Progenitor cell of endocrine pancreas (in vitro differentiated cells): ENCODE measurements at places on chromosomes 2 and 18.

DNA sequence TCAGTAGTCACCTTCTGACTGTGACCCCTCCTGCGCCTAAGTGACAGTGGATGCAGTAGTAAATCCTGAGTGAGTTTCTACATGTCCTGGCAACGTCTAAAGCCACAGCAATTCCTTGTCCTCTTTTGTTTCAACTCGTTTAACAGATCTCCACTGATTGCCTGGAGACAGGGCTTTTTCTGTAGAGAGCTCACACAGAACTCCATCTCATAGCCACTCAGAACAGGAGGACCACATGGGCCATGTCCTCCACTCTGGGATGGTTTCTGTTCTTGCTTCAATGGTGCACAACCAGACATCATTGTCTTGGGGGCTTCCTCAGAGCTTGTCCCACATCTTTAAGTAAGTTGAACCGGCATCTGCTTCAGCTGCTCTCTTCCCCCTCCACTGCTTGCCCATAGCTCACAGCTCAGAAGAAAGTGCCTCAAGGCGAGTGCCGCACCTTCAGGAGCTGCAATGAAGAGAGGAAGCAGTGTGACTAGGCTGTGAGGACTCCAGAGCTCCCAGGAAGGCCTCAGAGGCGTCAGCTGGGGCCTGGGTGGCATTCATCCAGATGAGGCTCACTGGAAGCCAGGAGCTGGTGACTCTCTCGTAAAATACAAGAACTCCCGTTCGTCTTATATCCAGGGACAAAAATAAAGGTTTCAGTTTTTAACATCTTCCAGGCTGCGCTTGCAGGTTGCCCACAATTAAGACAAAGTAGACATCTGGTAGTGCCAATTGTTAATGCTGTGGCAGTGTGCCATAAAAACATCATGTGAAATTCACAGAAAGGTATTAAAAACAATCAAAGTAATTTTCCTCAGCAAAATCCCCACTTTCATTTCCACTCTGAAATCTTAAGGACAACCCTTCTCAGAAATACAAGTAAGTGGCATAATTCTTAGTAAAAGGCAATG lies 37.3 kb downstream of the ST3GAL5 start:
- DNase-seq = no peak

DNA sequence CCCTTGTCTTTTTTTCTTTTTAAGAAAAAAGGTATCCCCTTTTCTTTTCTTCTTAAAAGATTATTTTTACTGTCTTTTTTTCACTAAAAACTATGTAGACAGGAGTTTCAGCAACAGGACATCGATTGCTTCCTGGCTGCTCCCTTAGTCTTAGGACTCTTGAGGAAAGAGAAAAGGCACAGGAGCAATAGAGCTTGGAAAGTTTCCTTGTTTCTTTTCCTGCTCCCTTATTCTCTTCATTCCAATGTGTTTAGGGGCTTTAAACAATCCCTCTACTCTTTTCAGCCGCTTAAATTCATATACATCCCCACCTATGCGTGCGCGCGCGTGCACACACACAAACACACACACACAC lies 225.9 kb upstream of the FBXO11 start:
- no peak for DNase-seq

GRCh38 chr2:71581026-71581425 lies 127.7 kb downstream of the DYSF start:
- no peak for DNase-seq

DNA sequence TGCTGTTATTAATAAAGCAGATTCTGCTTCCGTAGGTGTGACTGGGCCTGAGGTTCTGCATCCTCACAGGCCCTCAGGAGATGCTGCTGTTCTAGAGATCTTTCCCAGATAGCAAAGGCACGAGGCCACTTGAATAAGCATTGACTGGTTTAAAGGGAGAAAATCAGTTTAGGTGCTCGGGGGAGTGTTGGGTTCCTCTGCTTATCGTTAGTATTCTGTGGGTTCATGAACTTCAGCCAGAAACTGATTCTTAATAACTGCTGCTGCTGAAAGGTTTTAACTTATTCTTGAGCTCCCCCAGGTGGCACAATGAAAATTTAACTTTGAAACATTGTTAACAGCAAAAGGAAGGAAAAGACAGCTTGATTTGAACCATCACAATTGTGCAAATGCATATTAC lies 56.9 kb downstream of the ITGA6 start:
- no peak for DNase-seq

DNA sequence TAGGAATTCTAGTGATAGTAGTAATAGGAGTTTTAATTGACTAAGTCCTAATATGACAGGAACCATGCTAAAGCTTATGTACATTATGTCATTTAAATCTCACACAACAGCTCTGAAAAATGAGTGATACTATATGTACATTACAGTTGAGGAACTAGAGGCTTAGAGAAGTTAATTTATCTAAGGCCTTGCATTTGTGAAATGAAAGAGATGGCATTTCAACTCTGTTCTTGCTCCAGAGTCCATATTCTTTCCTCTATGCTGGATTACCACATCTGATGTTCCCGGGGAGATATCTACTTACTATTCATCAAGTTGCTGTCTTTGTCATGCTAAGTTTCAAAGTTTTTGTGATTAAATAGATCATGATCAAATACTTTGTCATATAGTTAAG lies 5.7 kb downstream of the AGPS start:
- DNase-seq = no peak

DNA sequence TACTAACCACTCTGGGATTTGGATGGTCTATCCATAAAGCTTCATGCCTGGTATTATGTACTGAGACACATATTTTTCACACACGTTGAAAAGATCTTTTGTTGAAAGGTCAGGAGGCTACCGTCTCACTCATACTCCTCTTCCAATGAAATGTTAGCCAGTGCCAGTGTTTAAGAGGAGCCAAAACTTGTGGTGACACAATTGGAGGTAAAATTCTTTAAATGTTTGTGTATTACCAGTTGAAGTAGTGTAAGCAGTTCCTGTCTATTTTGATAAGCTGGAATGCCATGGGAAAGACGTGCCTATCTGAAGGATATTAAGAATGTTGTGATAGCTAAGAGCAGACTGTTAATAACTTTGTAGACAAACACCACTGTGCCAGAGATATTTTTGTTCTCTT lies 32.1 kb downstream of the MARCHF7 start:
- DNase-seq = no peak

- no peak for DNase-seq
Observed at GRCh38 chr18:73869182-73869581, 278.5 kb downstream of the FBXO15 start.

DNA sequence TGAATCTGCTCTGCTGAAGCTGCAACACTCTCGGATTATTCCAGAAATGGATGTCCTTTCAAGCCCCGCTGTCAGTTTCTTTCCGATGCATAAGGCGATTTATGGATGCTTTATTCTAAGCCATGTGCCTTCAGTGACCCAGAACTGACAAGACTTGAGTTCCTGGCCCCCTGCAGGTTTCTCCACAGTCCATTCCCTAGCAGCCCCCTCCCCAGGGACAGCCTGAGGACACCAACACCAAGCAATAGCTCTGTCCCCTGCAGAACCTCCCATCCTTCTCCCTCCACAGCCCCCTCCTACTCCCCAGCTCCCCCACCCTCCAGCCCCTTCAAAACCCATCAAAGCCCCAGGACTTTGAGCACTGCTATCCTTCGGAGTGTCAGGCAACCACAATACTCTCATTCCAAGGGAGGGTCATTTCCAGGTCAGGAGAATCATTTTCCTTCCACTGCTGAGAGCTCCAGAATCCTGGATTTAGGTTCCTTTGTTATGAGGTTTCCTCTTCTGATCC lies 24.6 kb upstream of the SPP2 start:
- no peak for DNase-seq
